Mesenteric fat pad (tissue), 1 donor: ENCODE measurements at places on chromosomes 13 and 19. TPM values are rescaled to one million over a fixed set of nuclear protein-coding genes. Genes with fewer than 3 reads are reported as not detected.

Gene IL17D
- 2.2 TPM for total RNA-seq

Gene ETV2
- 0.74 TPM for total RNA-seq

Gene TRIP10
- total RNA-seq, result 88.3 TPM

Gene SIGLEC5
- 2.2 TPM for total RNA-seq

Gene PRR19
- not detected for total RNA-seq

Gene ZNF829
- total RNA-seq, result 1.8 TPM

Gene IGFL1
- total RNA-seq, result not detected

Gene PAF1
- 29.7 TPM for total RNA-seq

Gene FGF22
- total RNA-seq, result 0.22 TPM

Gene PDS5B
- 31.0 TPM for total RNA-seq
